Activated CD4-positive, alpha-beta T cell treated with anti-CD3 and anti-CD28 coated beads, Interleukin-2, Interleukin-6, amounts not matched to agents 100 ng/mL and 50 ng/mL, durations not matched to agents 16 hours and 8 hours (primary cell): ENCODE measurements at places on chromosomes 5 and 9.
A peak's percentile ranks its signal among the peaks of the same experiment; 100 is the strongest.

- DNase-seq = no peak
These were observed 134.5 kb downstream of the GNAQ start for GRCh38 chr9:77896938-77897667.

DNA sequence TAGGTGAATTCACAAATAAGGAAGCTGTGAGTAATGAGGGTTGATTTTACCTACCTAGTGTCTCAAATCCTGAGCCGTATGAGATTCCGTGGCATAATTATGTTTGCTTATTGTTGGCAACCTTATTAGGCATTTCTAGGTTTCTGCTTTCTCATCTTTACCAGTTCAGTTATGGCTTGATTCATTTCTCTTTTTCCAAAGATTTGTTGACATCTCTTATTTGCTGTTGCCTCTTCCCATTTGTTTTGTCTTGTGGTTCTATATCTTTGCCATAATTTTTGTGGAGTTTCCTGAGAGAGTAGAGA is 470 bp downstream of the IL31RA start:
- no peak for DNase-seq

GRCh38 chr5:53343187-53343586 is 137.2 kb upstream of the FST start:
- no peak for DNase-seq

GRCh38 chr5:38603691-38604090 is 47.2 kb upstream of the LIFR start:
- no peak for DNase-seq

DNA sequence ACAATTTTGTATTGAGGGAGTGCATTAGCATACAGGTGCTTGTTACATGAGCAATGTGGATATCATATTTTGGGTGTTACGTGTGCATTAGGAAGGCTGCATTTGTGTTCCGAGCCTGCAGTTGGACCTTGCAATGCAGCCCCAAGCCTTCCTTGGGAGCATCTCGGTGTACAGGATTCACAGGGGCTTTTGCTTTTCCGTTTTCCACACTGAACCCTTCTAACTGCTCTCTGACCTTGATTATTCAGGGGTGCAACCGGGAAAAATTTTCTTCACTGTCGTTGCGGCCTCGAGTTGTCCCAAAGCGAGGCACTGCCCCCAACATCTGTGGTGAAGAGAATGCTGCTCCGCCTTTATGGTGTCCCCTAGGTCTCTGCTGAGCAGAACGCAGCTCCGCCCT is 80.1 kb upstream of the PLEKHG4B start:
- no peak for DNase-seq

- DNase-seq = no peak
These were observed 20.0 kb upstream of the MLANA start for GRCh38 chr9:5870691-5871090.

DNA sequence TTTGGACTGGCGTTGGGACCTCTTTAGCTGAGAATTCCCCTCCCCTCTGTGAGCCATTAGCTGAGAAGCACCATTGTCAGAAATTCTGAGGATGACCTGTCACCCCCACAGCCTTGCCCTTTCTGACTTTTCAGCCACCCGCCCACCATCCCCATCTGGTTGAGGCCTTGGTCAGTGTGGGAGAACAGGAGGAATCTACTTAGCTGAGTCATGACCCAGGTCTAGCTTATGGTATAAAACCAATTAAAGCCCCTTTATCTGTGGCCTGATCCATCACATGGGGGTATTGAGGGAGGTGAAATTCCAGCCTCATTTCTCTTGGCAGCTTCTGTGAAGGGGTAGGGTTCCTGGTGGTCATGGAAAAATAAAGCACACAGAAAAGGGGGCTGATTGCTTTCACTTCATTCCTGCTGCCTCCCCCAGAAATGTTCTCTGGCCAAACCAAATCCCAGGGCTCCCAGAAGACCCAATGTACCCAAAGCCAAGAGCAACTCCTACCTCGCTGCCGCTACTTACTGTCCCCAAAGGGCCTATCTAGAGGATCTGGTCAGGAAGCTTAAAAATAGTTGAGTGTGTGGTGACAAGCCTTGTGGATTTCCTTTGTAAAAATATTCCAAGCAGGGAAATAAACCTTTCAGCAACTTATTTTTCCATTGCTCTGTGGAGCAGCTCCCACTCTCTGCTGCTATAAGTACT is 174.8 kb upstream of the TNC start:
- no peak for DNase-seq

DNA sequence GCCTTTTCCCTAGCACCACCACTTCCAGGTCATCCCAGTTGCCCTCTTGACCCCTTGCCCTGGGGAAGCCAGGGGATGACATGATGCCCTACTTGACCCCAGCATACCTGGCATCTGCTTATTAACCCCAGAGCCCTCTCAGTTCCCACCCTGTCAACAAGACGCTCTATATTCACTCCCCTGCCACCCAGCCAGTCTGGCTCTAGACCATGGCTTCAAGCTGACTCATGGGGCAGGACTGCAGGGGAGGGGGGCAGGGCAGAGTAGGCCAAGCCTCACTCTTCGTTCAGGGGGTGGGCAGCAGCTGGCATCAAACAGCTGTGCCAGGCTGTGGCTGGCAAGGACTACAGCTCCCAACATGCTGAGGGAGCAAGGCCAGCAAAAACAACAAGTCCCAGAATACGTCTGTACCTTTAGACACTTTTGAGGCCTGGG is 5.3 kb downstream of the ATOSB start:
- no peak for DNase-seq

- DNase-seq = no peak
These were observed 8.4 kb downstream of the CDK9 start for GRCh38 chr9:127794001-127794791.

GRCh38 chr9:110748251-110748893 is 79.8 kb downstream of the MUSK start:
- DNase-seq = no peak

DNA sequence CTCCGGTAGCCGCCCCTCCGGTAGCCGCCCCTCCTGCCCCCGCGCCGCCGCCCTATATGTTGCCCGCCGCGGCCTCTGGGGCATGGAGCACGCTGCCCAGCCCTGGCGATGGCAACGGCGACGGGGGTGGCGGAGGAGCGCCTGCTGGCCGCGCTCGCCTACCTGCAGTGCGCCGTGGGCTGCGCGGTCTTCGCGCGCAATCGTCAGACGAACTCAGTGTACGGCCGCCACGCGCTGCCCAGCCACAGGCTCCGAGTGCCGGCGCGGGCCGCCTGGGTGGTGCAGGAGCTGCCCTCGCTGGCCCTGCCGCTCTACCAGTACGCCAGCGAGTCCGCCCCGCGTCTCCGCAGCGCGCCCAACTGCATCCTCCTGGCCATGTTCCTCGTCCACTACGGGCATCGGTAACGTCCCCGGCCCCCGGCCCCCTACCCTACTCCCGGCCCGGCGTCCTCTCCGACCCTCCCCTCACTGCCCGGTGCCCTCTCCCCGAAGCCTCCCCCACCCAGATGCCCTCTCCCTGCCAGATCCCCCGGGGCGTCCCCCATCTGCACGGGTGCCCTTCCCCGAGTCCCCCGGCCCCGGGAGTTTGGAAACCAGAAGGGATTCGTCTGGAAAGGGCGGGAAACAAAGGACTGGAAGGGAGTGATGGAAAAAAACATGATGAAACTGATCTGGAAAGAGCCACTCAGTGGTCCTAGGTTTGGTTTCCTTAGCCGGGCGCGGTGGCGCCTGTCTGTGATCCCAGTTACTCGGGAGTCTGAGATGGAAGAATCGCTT is 417 bp downstream of the SRD5A1 start:
- peak; percentile 18 for DNase-seq

- DNase-seq = no peak
These were observed 87.5 kb downstream of the GLDC start for GRCh38 chr9:6557883-6558616.

- peak; percentile 5 for DNase-seq
These were observed 371.3 kb downstream of the DMRT2 start for GRCh38 chr9:1421436-1421835.

GRCh38 chr5:173205916-173206315 is 29.1 kb downstream of the NKX2-5 start:
- no peak for DNase-seq

DNA sequence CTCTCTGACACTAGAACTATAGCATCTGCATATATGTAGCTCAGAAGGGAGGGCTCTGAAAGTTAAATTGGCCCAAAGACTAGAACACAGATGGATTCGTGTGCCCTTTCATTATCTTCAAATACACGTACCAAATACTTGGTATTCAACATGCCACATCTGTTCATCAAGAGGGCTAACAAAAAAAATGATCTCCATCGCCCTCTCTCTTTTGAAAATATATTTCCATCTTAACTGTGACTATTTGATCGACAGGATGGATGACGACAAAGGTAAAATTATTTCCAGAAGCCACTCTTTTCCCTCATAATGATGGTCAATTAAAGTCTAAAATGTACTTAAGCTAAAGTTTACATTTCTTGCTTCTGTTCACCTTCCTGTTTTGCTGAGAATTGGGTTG is 77.0 kb downstream of the SEMA6A start:
- DNase-seq = no peak

- no peak for DNase-seq
These were observed 30.0 kb upstream of the RECK start for GRCh38 chr9:36006549-36007315.

DNA sequence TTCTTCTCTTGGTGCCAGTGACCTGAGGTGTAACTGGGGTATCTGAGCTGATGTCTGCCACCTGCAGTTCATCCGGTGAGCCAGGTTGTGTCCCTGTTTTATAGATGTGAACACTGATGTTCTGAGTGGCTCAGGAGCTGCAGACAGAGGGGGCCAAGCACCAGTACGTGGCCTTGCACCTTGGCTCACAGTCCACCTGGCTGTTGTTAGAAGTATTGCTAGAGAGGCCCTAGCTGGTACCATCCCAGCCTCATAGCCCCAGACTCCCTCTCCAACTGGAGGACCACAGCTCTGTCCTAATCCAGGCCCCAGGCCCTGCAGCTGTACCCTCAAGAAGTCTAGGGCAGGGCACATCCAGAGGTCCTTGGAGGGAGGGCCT is 16.2 kb downstream of the PHF2 start:
- no peak for DNase-seq

DNA sequence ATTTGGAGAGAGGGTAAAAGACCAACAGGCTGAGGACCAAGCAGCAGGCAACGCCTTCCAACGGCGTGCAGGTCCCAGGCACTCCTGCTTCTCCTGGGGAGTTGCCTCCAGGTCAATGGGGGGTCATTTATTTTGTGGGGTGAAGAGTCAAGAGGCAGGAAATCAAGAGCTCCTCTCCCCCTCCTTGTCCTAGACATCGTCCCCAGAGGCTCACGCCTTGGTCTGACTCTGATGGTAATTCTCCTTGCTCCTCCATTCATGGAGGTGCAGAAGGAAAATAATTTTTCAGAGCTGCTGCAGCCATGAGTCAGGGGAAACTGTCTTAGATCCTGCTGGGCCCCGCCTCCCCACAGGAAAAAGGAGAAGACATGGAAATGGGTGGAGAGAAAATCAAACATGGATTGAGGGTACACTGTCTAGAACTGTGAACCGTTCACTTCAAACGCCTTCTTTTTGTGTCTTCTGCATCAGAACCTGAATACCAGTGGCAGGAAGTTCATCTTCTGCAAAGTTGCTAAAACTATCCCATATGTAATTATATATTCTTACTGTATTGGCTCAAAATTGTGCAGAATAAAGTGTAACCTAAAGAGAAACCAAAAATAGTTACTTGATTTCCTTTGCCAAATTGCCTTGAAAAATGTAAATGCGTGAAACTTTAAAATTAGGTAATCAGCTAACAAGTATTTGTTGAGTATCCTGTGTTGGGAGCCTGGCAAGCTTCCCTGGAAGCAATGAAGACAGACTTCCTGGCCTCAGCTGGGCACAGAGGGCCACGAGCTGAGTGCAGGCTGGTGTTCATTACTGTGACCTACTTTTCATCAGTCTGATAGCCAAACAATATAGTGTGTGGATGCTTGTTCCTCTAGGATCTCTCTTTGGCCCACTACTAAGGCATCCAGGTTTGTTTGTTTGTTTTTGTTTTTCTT is 142.0 kb downstream of the CMYA5 start:
- no peak for DNase-seq

- DNase-seq = no peak
These were observed 2.8 kb upstream of the TEX10 start for GRCh38 chr9:100355561-100355960.

GRCh38 chr5:71810471-71811195 is 91.6 kb downstream of the CARTPT start:
- no peak for DNase-seq

DNA sequence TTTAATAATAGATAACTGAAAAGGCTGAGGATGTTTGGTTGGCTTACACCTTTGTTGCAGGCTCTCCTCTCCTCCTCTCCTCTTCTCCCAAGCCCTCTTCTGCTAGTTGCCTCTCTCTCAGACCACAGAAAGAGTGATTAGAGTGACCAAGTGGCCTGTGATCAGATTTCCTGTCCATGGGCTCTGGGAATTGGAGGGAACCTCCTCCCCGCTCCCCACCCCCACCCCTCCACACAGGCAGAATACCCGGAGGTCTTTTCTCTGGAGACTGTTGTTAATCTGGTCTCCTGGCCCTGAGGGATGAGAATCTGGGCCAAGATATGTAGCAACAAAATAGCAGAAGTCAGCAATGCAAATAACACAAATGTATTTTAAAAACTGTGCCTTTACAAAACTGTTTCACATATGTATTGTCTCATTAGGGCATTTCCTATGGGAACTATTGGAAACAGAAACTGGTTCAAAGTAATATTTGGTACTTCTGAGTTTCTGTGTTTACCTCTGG is 361.3 kb downstream of the NR2F1-AS1 start:
- DNase-seq = no peak

GRCh38 chr9:36424289-36425055 is 24.4 kb upstream of the RNF38 start:
- no peak for DNase-seq

DNA sequence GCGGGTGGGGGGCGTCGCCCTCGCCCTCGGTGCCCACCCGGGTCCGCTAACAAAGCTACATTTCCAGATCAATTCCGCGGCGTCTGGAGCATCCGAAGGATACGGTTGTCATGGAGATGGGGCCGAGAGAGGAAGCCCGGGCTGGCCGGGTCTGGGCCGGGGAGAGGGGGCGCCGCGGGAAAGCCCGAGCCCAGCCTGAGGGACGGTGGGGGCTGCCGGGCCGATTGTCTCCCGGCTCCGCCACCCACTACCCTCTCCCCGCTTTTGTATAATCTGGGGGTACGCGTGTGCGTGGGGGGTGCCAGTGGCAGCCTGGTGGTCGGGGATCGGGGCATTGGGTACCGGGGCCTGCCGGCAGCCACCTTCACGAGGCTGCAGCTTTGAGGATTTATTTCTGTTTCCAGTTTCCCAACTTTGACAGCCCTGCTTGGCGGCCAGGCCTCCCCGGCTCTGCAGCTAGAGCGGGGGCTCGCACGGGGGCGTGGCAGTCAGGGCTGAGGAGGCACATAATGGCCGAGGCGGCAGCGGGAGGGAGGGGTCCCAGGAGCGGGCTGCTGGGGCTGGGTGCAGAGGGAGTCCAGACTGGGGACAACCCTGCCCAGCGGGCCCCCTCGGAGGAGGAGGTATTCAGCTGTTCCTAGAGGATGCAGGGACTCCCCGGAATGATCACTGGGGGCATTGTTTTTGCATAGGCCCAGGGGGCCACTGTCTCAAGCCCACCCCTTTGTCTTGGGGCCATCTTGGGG is 626 bp downstream of the PSD2 start:
- DNase-seq = no peak

- DNase-seq = no peak
These were observed 64.7 kb downstream of the NR3C1 start for GRCh38 chr5:143338658-143339366.

- no peak for DNase-seq
These were observed 1.5 kb downstream of the PLAA start for GRCh38 chr9:26945591-26945990.

- DNase-seq = no peak
These were observed 170.1 kb upstream of the GLRA1 start for GRCh38 chr5:152094716-152095115.
